ENCODE measurements at places on chromosomes 3 and 15. TPM values are rescaled to one million over a fixed set of nuclear protein-coding genes. Genes with fewer than 3 reads are reported as not detected.

The CGNL1 gene
- total RNA-seq = not detected

GRCh38 chr3:52190294-52191074 is 7.5 kb upstream of the ALAS1 start:
- no peak for DNase-seq

The CPLX3 gene
- total RNA-seq = 0.44 TPM

DNA sequence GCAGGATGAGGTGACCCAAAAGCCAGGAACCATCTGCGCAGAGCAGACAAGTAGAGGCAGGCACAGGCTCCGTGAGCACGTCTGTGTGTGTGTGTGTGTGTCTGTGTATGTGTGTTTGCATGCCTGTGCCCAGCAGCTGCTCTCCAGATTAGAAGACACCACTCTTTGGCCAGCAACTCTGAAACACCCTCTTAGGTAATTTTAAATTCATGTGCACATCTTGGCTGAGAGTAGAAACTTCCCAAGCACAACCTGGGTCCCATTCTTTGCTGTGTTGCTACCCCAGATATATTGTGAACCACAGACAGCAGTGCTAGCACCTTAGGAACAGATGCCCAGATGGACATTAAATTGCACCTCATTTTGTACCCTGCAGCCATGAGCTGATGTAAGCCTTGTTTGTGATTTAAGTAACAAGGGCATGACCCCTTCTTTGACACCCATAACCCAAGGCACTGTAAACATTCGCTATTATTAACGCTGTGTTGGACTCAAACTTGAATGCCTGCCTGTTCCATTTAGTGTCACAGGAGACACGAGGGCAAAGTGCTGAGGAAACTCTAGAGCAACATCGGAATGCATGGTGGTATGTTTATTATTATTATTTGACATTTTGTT is at the start of gene FILIP1L:
TSS of gene FILIP1L (minus strand) at position 89 of the 618 bp plus-strand sequence.
- DNase-seq = no peak

The CHRM5 gene
- not detected for total RNA-seq

GRCh38 chr15:89089316-89090230 is 1.3 kb downstream of the ABHD2 start:
- DNase-seq = peak; percentile 2

GRCh38 chr3:49017971-49018706 is at the start of gene DALRD3:
Gene DALRD3 (minus strand): TSS chr3:49018580. CDS start chr3:49018564, 16 bp downstream.
- peak; percentile 51 for DNase-seq

The TMC3 gene
- total RNA-seq = not detected

- DNase-seq = no peak
Observed at GRCh38 chr15:101001796-101002195, 82.6 kb downstream of the LRRK1 start.

GRCh38 chr3:183188895-183189462 is 26.4 kb upstream of the LAMP3 start:
- no peak for DNase-seq

GRCh38 chr3:45787551-45787950 is 8.8 kb downstream of the SLC6A20 start:
- DNase-seq = no peak

The PDE12 gene
- total RNA-seq = 26.2 TPM

The RASA2 gene
- total RNA-seq = 112 TPM

The BCL2A1 gene
- total RNA-seq = 19.7 TPM

DNA sequence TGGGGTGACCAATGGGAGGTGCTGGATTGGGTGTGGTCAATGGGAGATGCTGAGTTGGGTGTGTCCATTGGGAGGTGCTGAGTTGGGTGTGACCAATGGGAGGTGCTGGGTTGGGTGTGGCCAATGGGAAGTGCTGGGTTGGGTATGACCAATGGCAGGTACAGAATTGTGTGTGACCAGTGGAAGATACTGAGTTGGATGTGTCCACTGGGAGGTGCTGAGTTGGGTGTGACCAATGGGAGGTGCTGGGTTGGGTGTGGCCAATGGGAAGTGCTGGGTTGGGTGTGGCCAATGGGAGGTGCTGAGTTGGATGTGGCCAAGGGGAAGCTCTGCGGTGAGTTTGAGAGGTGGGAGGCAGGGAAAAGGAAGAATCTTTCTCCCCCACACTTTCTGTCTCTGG is 250.0 kb upstream of the PROK2 start:
- no peak for DNase-seq

DNA sequence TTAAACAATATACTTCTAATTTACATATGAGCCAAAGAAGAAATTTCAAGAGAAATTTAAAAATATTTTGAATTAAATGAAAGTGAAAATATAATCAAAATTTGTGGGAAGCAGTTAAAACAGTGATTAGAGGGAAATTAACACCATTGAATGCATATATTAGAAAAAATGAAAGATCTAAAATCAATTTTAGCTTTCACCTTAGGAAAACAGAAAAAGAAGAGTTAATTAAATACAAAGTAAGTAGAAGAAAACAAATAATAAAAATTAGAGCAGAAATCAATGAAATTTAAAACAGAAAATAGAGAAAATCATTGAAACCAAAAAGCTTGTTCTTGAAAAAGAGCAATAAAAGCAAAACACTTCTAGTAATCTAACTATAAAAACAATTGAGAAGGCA is 38.6 kb upstream of the AP3B2 start:
- no peak for DNase-seq

The CLDND1 gene
- total RNA-seq = 159 TPM

GRCh38 chr3:157590273-157590672 is 87.1 kb upstream of the VEPH1 start:
- no peak for DNase-seq

DNA sequence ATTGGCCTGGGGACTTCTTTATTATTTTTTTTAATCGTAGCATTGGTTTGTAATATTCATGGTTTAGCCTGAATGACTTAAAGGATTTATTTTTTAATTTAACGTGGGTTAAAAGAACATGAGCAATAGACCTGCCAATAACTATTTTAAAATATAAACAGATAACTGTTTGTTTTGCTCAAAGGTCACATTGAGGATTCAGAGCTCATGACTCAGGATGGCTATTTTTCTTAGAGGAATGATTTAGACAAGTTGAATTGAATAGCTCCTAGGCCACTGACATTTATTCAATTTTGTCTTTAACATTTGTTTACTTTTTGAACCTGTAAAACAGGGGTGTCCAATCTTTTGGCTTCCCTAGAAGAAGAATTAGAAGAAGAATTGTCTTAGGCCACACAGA is 68.5 kb downstream of the ITPR1 start:
- DNase-seq = no peak

The CRYGS gene
- total RNA-seq = 10.0 TPM

- no peak for DNase-seq
Observed at GRCh38 chr3:50609763-50610085, 1.9 kb downstream of the CISH start.

GRCh38 chr15:90851114-90851513 is 17.3 kb upstream of the FURIN start:
- DNase-seq = no peak

DNA sequence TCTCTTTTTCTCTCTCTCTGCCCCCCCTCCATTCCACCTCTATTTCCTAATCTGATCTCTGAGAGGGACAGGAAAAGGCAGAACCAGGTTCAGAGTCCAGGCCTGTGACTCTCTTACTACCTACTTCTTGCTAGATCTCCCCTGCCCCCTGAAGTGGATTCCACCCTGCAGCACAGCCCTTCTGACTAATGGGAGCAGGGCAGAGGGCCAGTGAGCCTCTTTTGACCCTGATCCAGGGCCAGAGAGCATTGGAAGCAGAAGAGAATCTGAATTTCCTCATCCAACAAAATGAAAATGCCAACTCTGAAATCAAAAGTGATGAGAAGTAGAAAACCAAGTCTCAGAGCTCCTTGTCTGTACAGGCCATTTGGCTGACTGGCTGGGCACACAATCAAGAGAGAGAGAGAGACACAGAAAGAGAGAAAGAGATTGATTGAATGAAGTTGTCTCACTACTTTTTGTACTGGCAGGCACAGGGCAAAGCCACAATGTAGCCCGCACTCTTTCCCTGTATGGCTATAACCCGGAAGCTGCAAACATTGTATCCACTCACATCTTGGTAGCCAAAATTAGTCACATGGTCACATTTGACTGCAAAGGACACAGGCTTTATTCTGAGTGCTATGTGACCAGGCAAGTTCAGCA is 31.6 kb upstream of the GLCE start:
- no peak for DNase-seq

DNA sequence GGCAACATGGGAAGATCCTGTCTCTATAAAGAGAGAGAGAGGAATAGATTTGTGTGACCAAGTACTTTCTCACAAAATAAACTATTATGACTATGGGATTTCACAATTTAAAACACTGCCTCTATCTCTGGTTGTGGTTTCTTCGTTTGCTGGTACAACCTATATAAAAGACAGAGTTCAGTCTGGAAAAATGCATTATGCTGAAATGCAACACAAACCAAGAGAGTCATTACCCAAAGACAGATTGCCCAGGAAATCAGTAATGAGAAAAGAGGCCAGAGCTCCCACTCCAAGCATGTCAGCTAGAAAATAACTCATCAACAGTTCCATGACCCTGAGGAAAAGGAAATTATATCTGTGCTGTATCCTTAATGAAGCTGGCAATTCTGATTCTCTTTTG is 23.2 kb downstream of the GPR176 start:
- DNase-seq = no peak

- no peak for DNase-seq
Observed at GRCh38 chr15:89442671-89443307, 53.6 kb downstream of the RHCG start.

The SAMD7 gene
- total RNA-seq = not detected

The AZI2 gene
- total RNA-seq = 45.5 TPM

The COMMD2 gene
- 47.5 TPM for total RNA-seq

DNA sequence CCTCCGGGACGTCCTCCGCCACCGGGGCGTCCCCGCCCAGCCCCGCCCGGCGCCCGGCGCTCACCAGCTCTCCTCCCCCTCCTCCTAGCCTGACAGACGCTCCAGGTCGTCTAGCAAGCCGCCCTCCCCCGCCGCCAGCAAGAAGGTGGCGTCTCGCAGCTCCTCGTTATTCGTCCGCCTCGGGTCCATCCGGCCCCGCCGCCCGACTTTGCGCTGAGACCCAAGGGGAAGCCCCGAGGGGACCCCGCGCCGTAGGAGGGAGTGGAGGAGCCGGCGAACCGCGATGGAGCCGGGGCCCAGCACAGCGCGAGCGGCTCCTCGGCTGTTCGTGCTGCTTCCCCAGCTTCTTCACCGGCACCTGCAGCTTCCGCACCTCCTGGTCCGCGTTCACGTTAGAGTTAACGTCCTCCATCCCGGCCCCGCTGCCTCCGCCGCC is 26.3 kb upstream of the MTHFS start:
- peak; percentile 50 for DNase-seq

- no peak for DNase-seq
Observed at GRCh38 chr15:27787931-27788330, 311.2 kb downstream of the OCA2 start.

DNA sequence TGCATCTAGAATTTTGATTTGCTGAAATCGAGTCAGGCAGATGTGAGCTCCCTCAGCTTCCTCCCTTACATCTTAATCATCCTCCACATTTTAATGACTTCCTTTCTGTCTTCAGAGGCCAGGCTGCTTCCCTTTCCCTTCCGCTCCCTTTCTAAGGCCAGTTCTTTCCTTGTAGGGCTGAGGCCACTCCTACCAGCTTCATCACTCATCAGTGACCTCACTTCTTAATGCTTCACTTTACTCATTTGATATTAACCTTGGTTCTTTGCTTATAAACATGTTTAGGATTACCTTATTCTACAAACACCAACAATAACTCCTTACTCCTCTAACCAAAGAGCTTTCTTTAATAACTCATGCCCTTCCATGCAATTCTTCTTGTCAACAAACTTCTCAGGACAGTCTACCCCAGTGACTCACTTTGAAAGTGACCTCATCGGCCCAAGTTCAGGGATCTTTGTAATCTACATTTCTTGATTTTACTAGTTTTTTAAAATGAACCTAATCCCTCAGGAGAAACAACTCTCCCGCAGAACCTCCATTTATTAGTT is 23.9 kb downstream of the ILDR1 start:
- no peak for DNase-seq

- DNase-seq = no peak
Observed at GRCh38 chr3:82048711-82049110, 287.3 kb upstream of the GBE1 start.

The SMCO1 gene
- not detected for total RNA-seq

- no peak for DNase-seq
Observed at GRCh38 chr3:64599651-64600050, 88.1 kb downstream of the ADAMTS9 start.

DNA sequence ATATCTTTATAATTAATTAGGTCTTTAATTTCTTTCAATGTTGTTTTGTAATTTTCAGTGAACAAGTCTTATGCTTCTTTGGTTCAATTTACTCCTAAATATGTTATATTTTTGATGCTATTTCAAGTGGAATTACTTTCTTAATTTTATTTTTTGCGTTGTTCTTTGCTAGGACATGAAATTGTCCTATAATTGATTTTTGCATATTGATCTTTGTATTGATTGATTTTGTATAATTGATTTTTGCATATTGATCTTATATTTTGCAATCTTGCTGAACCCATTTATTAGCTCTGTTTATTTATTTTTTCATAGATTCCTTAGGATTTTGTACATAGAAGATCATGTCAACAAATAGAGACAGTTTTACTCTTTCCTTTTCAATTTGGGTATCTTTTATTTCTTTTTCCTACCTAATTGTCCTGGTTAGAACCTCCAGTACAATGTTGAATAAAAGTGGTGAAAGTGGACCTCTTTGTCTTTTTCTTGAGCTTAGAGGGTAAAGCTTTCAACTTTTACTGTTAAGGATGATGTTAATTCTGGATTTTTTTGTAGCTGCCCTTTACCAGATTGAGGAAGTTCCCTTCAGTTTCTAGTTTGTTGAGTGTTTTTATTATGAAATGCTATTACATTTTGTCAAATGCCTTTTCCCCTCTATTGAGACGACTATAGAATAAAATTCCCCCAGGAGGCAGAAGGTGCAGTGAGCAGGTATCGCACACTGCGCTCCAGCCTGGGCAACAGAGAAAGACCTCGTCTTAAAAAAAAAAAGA is 36.8 kb upstream of the CCDC50 start:
- DNase-seq = no peak

DNA sequence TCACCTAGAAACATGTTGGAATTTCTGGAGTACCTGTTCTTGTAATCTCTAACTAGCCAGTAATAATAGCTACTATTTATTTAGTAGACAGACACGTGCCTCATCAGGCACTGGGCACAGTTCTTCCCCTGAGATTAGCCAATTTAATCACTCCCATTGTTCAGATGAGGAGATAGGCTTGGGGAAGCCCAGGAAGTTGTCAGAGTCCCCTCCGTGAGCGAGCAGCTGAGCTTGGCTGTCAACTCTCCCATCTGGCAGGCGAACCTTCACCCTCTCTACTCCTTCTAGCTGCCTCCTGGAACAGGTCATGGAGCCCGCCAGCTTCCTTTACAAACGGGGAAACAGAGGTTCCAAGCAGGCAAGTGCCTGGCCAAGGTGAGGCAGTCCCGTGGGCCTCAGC is 31.1 kb upstream of the FGD5 start:
- no peak for DNase-seq

DNA sequence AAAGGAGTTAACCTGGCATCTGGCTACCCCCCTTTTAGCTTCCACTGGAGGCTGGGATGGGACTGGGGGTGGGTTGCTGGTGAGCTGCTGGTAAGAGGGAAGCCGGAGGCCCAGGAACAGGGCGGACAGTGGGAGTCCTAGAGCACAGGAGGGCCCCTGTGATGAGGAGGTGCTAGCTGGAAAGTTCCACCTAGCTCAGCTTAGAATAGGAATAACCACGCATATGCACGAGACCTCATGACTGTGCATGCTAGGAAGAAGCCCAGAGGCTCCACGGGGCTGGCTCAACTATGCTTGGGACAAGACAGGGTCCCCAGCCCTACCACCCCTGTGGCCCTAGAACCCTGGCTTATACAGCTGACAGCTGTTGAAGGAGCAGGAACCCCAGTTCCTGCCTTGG is 34.1 kb downstream of the LINGO1 start:
- no peak for DNase-seq

The ECT2 gene
- 1.8 TPM for total RNA-seq

- DNase-seq = no peak
Observed at GRCh38 chr15:64902863-64903262, 8.8 kb upstream of the ANKDD1A start.

The TGM5 gene
- total RNA-seq = not detected
